ENCODE measurements at places on chromosomes 4 and X. TPM values are rescaled to one million over a fixed set of nuclear protein-coding genes. Genes with fewer than 3 reads are reported as not detected.

DNA sequence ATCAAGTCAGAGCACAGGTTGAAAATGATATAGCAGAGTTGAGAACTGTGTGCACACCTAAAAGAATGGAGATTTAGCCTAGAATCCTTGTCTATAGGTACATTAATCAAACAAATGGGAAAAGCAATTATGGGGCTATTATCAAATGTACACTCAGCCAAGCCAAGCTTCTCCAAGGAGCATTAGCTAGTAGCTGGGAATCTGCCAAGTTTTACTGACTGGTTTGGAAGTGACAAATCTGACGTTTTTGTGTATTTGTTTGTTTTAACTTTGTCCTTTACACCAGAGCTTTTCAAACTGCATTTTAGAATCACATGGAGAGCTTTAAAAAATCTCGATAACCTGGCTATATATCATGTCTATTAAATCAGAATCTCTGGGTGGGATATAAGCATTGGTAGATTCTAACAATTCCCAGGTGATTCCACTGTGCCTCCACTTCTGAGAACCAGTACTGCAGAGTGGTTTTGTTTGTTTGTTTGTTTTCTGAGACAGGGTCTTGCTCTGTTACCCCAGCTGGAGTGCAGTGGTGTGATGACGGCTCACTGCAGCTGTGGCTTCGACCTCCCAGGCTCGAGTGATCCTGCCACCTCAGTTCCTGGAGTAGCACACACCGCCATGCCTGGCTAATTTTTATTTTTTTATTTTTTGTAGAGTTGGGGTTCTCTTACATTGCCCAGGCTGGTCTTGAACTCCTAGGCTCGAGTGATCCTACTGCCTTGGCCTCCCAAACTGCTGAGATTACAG is 279.8 kb downstream of the UNC5C start:
- peak; percentile 20 for DNase-seq

DNA sequence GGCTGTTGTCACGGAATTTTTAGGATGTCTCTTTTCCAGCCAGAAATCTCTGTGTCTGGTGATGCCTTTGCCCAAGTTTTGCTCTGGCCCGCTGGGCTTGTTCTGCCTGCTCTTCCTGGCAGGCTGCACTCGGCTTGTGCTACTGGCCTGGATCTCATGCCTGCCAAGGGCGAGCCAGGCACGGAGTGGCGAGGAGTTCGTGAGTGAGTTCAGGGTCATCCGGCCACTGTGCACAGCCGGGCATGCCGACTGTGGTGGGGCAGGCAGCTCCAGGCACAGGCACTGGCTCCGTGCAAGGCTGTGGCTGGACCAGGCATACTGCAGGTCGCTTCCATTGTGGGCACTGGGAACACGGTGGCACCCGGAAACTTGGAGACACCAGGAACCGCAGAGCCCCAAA is 129.1 kb downstream of the ARHGAP10 start:
- no peak for DNase-seq

GRCh38 chr4:77167173-77167572 is 10.2 kb downstream of the CCNG2 start:
- DNase-seq, result no peak

GRCh38 chrX:1876041-1876440 is 261.2 kb downstream of the ASMT start:
- DNase-seq, result no peak

Gene MAP9
- polyA plus RNA-seq, result 12.9 TPM

Gene AFF2
- 5.2 TPM for polyA plus RNA-seq

GRCh38 chr4:87216469-87216868 is 3.9 kb downstream of the KLHL8 start:
- no peak for DNase-seq

GRCh38 chrX:150007356-150007755 is 69.1 kb upstream of the EOLA2 start:
- DNase-seq, result no peak

Gene CCSER1
- polyA plus RNA-seq, result 2.7 TPM

DNA sequence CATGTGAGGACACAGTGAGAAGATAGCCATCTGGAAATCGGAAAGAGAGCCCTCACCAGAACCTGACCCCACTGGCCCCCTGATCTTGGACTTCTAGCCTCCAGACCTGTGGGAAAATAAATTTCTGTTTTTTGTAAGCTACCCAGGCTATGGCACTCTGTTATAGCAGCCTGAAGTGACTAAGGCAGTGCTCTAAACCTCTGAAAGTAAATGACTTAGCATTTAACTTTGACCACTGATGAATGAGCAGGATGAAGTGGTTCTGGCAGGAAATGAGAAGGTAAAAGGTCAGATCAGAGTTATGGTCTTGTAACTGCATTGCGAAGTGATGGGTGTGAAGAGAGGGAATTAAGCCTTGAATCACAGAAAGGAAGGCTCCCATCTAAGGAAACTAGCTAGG is 17.0 kb downstream of the GPAT3 start:
- no peak for DNase-seq

DNA sequence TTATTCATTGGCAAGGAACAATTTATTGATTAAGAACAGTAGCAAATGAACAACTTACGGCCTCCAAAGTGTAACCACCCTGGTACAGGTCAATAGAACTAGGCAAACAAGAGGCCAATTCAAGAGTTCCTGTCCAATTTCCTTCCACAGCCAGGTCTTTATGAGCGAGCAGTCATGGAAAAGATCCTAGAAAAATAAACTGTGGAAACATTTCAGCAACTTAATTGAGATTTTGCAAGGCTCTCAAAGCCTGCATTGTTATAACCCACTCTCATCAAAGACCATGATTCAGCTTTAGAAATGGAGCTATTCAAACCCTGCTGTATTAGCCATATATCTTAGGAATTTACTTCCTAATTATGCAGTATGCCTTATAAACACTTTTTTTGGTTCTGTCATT is 43.6 kb downstream of the UNC5C start:
- DNase-seq, result no peak

DNA sequence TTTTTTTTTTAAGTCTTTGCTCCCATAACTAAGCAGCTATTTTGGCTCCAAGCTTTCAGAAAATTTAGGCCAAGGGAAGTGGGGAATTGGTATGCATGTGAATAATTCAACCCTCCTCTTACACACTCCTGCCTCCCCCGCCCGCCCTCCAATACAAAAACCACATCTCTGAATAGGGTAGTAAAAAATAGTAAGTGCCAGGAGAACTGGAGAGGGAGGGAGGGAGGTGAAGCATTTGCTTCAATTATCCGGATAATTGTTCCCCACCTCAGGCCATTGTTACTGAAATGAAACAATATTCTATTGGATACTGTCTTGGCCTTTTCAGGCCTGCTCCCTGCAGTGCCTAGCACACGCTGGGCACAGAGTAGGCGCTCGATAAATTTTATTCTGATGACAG is 5.5 kb upstream of the GSX2 start:
- DNase-seq, result no peak

DNA sequence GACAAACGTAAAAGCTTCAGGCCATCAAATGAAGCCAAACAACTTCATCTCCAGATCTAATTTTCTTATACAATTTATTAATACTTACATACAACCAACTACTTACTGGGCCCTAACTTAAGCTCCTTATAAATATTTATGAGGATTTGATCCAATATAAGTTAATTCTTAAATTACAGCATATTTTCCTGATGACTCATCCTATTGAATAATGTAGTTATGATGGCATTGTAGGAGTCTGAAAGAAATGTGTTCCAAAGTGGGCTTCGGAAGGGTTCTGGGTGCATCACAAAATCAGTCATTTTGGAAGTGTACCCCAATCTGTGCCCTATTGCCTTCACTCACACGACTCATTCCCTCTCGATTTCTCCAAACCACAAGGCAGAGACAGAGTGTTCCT is 455.1 kb upstream of the CTSO start:
- no peak for DNase-seq

DNA sequence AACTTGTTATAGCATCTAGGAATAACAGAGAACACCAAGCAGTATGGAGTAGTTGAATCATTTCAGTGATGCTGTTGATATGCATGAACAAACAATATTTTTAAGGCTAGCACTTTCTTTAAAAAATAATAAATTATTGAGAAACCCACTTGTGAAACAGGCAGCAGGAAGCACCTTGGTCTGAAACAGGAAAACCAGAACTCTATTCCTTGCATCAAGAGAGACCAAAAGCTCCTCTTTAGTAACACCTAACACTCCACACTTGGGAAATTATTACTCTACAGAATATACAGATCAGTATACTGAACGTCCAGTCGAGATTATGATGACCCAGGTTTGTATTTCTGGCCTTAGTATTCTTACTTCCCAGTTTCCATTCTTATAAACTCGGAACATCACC is 129.0 kb downstream of the ARAP2 start:
- DNase-seq, result no peak

- no peak for DNase-seq
Observed at GRCh38 chr4:16931339-16932305, 33.2 kb upstream of the LDB2 start.

Gene F9
- polyA plus RNA-seq, result not detected

Gene EPGN
- not detected for polyA plus RNA-seq

Gene CLDN22
- polyA plus RNA-seq, result 0.63 TPM

DNA sequence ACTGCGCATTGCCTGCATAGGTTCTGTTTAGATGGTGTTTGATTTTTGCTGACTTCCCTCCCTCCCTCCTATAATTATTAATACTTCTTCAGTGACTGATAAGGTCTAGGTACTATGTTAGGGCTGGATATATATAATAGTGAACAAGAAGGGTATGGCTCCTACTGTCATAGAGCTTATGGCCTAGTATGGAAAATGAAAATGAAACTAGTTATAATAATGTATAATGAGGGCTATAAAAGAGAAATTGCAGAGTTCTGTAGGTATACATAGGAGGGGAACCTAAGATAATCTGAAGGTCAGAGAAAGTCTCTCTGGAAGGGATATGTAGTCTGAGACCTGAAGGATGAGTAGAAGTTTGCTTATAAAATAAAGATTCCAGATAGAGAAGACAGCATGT is 102.1 kb downstream of the DCK start:
- no peak for DNase-seq

DNA sequence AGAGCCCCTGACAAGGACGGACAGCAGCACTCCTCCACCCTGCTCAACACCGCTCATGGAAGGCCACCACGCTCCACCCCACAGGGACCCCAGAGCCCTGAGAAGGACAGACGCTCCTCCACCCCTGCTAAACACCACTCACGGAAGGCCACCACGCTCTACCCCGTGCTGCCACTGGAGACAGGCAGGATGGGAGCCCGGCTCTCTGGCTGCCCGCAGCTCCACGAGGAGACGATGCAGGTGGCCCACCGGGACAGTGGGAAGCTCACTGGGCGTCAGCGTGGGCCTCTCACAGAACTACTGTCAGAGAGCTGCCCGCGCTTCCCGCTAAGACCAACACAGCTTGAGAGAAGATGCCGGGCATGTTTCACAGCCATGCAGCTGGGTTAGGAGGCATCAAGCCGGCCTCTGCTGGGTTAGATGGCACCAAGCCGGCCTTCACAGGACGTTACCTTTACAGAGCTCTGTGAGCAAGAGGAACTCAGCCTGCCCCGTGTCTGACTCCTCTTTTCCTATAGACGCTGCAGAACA is 20.8 kb downstream of the GAK start:
- DNase-seq, result no peak

DNA sequence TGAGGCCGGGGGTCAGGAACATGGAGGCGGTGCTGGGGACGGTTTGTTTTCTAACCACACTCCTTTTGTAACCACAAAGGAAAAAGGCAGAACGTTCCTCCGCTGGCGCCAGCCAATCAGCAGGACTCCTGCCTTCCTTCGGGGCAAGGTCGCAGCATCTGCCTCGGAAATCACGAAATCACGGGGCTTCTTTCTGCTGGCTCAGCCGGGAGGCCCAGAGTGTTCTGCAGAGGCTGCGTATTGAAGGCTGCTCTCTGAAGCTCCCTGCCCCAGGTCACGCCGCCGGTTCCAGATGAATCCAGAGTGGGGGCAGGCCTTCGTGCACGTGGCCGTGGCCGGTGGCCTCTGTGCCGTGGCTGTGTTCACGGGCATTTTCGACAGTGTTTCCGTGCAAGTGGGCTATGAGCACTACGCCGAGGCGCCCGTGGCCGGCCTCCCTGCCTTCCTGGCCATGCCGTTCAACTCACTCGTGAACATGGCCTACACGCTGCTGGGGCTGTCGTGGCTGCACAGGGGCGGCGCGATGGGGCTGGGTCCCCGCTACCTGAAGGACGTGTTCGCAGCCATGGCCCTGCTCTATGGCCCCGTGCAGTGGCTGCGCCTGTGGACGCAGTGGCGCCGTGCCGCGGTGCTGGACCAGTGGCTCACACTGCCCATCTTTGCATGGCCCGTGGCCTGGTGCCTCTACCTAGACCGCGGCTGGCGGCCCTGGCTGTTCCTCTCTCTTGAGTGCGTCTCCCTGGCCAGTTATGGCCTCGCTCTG is 9.4 kb downstream of the TMEM187 start:
- DNase-seq, result no peak

DNA sequence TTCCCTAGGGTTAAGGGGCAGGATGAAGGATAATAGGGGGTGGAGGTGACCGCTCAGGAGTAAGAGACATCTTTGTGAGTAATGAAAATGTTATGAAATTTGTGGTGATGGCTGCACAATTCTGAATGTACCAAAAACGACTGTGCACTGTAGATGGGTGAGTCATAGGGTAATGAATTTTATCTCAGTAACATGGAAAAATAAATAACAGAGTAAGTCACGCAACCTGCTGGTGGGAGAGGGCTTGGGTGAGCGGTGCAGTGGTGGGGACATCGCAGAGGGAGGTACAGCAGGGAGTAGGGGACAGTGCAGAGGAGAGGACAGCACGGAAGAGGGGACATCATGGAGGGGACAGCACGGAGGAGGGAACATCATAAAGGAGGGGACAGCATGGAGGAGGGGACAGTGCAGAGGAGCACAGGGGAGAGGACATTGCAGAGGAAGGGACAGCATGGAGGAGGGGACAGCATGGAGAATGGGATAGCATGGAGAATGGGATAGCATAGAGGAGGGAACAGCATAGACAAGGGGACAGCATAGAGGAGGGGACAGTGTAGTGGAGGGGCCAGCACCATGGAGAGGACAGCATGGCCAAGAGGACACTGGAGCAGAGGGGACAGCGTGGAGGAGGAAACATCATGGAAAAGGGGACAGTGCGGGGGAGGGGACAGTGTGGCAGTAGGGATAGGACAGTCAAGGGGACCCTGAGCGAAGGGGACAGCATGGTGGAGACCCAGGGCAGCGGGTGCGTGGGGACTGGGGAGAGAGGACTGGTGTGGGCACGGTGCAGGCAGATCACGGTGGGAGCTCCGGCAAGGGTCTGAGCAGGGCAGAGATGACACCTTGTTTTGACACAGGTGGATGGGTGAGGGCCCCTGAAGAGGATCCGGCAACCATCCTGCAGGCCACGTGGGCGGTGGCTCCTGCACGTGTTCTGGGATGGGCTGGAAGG is 68.5 kb upstream of the MXD4 start:
- DNase-seq, result no peak

Gene SGMS2
- 19.0 TPM for polyA plus RNA-seq

DNA sequence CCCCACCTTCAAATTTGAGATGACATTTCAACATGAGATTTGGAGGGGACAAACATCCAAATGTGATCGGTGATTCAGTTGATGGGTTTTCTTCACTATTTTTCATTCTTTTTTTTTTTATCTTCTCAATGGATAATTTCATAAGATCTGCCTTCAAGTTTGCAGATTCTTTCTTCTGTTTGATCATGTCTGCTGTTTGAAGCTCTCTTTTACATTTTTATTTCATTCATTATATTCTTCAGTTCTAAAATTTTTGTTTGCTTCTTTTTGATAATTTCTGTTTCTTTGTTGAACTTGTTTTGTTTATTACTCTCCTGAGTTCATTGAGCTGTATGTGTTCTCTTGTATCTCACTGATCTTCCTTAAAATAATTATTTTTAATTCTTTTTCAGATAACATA is 14.8 kb downstream of the APOOL start:
- DNase-seq, result no peak
